SJCRH30 (cell line): ENCODE measurements at places on chromosomes 6 and 20. TPM values are rescaled to one million over a fixed set of nuclear protein-coding genes. Genes with fewer than 3 reads are reported as not detected.

DNA sequence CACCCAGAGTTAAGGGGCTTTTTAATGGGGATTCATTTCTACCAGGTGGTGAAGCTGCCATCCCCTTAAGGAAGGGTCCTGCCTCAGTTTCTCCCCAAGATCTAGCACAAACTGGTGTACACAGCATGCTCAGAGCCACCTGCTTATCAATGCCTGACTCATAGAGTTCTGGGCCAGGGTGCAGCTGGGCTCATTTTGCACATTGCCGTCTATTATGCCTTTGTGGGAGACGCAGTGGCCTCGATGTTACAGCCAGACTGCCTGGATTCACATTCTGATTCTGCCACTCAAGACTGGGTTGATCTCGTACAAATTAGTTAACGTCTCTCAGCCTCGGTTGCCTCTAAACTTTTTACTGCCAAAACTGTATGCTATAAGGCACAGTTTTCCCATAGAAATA lies 365.7 kb downstream of the ZFAND3 start:
- DNase-seq = no peak

GRCh38 chr20:3797592-3798372 lies 1.7 kb downstream of the CDC25B start:
- DNase-seq = no peak

Gene HLA-F
- total RNA-seq = not detected in 2 replicates

DNA sequence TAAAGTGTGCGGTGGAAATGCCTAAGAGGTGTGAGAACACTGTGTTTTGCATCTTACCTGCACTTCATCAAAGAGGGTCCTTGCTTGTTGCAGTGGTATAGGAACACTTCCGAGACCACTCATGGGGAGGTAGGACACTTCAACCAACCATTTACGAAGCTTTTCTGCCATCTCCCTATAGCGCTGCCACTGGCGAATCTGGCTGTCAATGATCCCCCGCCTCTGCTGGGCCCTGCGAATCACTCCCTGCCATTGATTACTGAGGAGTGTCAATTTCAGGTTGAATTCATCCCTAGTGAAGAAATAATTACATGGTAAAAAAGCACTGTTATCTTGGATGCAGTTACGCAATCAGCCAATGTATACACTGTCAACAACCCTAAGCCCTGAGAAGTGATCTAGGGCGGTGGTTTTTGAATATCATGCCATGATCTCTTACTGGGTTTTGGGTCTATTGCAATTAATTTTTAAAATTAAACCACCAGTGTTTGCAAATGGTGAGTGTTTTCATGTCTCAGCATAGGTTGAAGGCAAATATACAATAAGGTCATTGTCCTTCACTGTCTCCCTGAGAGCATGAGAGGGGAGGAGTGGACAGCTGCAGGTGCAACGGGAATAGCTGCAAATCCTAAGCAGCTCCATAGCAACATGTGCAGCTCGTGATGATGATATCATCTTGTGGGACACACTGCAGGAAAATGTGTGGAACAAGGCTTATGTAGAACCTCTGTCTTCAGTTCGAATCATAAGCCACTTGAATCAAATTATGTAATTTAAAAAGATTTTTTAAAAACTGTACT lies 400.6 kb downstream of the ESR1 start:
- DNase-seq = peak; percentile 6

GRCh38 chr6:53300656-53301551 lies 47.8 kb downstream of the ELOVL5 start:
- DNase-seq = peak; percentile 55

DNA sequence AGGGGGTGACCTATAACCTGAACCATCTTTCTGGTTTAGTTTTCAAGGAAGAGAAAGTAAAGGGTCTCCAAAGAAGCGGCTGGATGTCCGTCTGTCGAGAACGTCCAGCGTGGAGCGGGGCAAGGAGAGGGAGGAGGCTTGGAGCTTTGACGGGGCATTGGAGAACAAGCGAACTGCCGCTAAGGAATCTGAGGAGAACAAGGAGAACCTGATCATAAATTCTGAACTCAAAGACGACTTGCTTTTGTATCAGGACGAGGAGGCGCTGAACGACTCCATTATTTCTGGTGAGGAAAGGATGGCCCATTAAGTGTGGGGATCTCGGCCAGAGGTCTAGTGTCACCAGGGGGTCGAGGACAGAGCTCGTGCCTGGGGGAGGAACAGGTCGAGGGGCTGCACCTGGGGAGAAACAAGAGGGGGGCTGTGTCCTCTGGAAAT lies 159.2 kb downstream of the SYCP2 start:
- DNase-seq = no peak

Gene LHFPL5
- 0.08 and 0.10 TPM in 2 replicates for total RNA-seq

- no peak for DNase-seq
Measured at GRCh38 chr6:56043761-56044160, 168.4 kb upstream of the BMP5 start.

DNA sequence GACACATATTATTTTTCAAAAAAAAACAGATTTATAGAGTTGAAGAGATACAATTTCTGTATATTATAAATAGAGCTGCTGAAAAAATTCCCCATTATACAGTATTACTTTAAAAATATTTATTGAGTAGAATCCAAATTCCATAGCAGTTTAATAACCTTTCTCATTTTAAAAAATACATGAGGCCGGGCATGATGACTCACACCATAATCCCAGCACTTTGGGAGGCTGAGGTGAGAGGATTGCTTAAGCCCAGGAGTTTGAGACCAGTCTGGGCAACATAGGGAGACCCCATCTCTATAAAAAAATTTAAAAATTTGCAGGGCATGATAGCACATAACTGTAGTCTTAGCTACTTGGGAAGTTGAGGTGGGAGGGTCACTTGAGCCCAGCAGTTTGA lies 13.0 kb downstream of the ATRN start:
- no peak for DNase-seq

DNA sequence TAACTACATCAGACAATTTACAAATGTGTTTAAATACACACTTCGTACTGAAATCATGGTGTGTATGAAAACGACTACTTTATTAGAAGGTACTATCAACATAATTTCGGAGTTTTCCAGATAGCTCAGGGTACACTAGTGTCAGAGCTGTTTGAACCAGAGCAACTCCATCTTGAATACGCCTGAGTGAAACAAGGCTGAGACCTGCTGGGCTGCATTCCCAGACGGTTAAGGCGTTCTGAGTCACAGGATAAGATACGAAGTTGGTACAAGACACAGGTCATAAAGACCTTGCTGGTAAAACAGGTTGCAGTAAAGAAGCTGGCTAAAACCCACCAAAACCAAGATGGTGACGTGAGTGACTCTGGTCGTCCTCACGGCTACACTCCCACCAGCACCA lies 167.6 kb downstream of the THBS2 start:
- no peak for DNase-seq

GRCh38 chr6:139680819-139681218 lies 306.4 kb upstream of the CITED2 start:
- DNase-seq = peak; percentile 85

DNA sequence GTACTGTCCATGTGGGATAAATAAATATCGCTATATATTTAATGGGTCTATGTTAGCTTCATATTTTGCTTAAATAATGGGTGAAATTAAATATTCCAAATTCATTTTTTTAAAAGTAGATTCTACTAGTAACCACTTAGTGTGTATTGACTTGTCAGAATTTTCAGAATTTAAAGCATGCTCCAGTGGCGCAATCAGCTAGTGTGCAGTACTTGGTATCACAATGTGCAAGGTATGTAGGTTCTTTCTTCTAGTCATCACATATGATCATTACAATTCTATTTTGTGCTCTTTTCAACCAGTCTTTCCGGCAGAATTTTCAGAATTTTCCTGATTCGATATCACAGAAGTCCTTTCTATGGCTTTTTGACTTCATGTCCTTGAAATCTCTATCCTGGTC lies 32.6 kb downstream of the PDE7B start:
- DNase-seq = no peak

GRCh38 chr20:54745780-54746179 lies 270.4 kb downstream of the DOK5 start:
- no peak for DNase-seq

- no peak for DNase-seq
Measured at GRCh38 chr20:1376408-1377270, 16.2 kb downstream of the FKBP1A start.

DNA sequence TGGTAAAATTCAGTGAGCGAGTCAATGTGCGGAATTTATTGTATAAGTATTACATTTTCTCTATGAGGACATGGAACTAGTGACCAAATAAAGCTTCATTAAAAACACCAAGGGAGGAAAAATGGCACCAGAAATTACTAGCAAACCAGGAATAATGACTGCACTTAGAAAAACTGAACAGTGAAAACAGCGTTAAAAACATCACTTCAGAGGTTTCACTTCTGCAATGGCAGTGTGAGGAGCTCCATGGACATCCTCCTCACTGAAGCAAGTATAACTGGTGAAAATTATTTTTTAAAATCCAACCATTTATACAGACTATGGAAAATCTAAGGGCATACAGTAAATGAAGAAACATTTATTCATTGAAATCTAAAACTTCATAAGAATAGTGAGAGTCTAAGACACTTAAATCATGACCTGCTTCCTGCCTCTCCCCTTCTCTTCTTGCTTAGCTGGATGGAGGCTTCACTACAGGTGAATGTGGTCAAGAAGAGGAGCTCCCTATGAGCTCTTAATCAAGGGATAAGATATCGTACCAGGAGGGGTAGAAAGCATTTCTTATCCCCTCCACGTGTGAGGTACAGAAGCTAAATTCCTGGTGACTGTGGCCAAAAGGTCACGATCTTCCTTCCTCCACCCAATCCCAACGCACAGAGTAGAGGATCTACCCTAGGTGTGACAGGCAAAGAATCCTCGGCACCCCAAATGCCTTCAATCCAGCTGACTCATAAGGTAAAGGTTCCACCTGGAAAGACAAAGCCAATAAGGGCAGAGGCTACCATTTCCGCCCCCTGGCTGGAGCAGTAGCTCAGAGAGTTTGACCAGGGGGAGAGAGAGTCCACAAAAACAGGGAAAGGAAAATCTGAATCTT lies 12.3 kb upstream of the ASF1A start:
- DNase-seq = no peak

Gene INSM1
- 5.5 and 6.3 TPM in 2 replicates for total RNA-seq

DNA sequence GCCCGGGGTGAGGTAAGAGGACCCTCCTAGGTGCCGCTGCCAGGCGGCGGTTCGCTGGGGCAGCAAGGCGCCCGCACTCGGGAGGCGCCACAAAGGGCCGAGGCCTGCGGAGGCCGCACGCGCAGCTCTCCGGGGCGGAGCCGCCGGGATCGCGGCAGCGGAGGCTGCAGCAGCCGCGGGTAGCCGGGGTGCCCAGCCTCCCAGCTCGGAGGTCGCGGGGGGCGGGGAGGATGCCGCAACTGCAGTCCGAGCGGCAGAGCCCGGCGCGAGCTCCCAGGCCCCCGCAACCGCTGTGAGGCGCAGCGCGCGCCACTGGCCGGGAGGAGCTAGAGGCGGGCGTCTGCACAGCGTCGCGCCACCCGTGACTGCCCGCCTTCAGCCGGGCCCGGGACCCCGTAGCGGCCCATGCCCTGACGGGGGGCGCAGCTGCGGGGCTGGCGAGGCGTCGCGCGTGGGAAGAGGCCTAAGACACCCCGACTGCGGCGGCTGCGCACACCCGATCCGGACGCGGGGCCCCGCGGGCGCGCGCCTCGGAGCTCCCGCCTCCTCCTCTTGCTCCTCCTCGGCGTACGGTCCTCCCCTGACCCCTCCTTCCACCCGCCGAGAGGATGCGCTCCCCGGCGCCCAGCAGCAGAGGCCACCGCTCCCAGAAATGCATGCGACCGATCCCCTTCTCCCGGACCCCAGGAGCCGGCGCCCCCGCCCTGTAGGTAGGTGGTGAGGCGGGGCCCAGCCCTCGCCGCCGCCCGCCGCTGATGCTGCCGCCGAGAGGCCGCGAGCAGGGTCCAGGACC lies at the start of gene NCOA7:
NCOA7 (plus strand) TSS at position 603 of the 793 bp plus-strand sequence. CDS start 24,395 bp downstream, outside the sequence.
- DNase-seq = peak; percentile 78

Gene FRS3
- total RNA-seq = 2.6 TPM in 2 replicates

DNA sequence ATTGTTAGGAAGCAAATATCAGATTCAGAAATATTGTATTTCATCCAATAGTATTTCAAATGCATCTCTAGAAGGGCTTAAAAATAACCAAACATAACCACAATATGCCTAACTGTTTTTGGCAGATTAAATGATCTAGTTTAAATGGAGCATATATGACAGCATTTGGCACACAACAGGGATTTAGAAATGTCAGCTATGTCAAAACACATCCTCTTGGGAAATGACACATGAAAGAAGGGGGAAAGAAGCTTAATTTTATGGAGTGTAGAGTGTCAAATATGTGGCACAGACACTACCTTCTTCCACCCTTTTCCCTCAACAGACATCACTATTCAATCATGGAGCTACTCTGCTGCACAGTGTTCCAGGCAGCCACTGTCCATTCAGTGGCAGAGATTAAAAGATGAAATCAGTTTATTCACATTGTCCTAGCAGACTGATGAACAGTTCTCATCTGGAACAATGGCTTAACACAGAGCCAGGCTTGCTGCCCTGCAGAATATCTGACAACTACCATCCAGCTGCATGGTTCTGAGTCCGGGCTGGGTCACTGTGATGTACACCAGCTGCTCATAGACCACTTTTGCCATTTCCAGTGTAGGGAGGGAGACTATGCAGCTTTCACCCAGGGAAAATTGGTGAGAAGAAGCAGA lies 349.8 kb downstream of the DHX35 start:
- no peak for DNase-seq

GRCh38 chr20:17109307-17109706 lies 117.5 kb upstream of the PCSK2 start:
- DNase-seq = no peak

Gene EMILIN3
- 11.7 and 12.0 TPM in 2 replicates for total RNA-seq

Gene SYCP2L
- total RNA-seq = 3.0 and 3.5 TPM in 2 replicates

- no peak for DNase-seq
Measured at GRCh38 chr20:31875671-31876070, 5.2 kb downstream of the TTLL9 start.

DNA sequence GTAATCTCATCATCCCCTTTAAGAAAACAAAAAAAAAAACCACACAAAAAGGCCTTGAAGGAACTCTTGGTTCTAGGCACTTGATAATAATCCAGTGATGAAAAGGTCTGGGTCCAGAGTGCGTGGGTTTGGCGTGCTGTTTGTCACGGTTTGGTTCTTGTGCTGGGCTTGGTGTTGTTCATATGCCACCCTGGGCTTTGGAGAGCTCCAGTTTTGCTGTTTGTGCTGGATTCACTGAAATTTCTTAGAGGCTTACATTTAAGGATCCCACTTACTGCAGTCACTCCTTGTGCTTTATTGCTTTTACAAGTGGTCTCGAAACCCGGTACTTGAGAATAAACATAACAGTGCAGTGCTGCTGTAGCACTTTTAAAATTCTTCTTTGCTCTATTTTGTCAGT lies 68.8 kb upstream of the XRN2 start:
- no peak for DNase-seq

DNA sequence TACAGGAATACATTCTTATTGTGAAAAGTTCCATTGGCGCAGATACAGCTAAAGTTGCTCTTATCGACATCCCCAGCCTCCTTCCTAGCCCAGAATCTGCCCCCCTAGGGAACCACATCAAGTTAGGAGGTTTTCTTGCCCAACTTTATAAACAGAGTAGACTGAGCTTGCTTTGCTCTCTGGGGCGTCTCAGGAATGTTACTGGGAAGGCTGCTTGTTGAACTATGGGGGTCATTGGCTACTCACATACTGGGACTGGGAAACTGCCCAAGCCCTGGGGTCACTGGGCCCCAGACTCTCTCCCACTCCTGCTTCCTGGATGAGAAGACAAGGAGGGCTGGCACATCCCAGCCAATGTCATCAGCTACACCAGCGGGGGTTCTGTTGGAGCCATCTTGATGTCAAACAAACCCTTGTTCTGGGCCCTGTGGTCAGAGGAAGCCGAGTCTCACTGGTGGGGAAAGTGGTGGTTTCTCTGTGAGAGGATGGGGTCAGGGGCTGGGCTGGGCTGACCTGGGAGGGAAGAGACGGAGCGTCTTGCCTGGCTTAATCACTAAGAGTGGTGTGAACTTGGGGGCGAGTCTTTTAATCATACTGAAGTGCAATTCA lies 26.0 kb downstream of the BPIFB4 start:
- DNase-seq = no peak

Gene CDSN
- total RNA-seq = 0.06 TPM in 1 of 2 replicates, not detected in the other
